ENCODE measurements at places on chromosomes 11 and 22. TPM values are rescaled to one million over a fixed set of nuclear protein-coding genes. Genes with fewer than 3 reads are reported as not detected.

The OR52I2 gene
- total RNA-seq: not detected

The NLRP14 gene
- not detected for total RNA-seq

GRCh38 chr11:120883404-120884080 is 140.4 kb upstream of the TBCEL start:
- peak; percentile 79 for DNase-seq

DNA sequence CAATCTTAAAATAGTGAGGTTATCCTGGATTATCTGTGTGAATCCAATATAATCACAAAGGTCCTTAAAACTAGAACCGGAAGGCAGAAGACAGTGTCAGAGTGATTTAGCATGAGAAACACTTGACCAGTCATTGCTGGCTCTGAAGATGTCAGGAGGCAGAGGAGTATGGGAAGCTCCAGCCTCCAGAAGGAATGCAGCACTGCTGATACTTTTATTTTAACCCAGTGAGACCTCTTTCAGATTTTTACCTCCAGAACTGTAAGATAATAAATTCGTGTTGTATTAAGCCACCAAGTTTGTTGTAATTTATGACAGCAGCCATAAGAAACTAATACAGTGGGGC is 134.4 kb upstream of the ZC3H12C start:
- DNase-seq: no peak

DNA sequence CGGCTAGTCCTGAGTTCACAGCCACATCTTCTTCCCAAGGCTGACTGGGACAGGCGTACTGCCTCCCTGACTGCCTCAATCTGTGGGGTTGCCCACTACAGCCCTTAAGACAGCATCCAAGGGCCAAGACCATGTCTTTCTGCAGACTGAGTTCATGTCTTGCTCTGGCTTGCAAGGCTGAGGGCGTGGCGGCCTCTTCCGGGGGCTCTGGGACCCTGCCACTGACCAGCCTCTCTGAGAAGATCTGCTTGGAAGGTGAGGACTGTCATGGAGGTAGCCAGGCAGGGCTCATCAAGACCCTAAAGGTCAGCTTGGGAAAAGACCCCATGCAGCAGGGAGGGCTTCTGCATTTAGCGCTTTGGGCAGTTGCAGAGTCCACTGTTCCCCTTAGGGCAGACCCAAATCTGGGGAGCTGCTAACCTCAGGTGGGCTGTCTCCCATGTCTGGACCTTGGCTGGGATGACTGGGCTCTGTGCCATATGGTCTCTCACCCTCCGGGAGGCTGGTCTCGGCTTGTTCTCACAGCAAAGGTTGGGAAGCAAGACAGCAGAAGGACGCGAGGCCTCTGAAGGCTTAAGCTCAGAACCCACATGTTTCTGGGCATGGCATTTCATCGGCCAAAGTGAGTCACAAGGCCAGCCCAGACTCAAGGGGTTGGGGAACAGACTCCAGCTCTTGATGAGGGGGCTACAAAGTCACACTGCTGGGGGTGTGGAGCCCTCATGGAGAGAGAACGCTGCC is 109.1 kb upstream of the LMO1 start:
- DNase-seq: no peak

GRCh38 chr11:35525501-35526175 is at the start of gene PAMR1:
Gene PAMR1, minus strand, starts transcription at chr11:35525616. Its CDS starts 31 bp downstream, at chr11:35525585.
- peak; percentile 70 for DNase-seq

The THAP7 gene
- total RNA-seq: 23.8 TPM

- DNase-seq: peak; percentile 2
These were observed 11.0 kb downstream of the MRGPRG start for GRCh38 chr11:3207526-3208189.

DNA sequence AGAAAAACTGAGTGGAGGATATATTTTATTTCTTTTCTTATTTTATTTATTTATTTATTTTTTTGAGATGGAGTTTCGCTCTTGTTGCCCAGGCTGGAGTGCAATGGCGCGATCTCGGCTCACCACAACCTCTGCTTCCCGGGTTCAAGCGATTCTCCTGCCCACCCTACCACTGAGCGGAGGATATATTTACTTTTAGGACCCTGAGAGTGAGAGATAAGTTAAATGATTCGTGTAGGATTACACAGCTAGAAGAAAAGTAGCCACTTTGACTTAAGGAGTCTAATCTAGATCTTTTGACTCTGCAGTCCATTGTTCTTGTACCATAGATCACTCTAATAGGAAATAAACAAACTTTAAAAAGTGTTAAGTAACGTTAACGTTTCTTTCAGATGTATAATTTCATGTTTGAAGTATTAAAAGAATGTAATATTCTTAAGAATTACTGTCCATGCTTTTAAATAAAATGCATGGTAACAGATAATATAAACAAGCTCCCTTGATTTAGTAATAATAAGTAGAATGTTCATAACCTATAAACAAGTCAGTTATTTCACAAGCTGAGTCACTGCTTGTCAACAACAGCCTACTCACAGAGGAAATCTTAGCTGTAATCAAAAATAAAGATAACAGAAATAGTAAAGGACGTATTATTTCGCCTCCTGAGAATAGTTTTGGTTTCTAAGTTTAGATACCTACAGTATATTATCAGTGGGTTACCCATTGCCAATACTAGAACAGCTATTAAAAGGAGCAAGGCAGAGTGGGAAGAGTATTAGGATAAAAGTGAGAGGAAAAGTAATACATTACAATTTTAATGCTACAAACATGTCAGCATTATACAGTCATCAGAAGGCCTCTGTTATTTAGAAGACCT is 18.6 kb downstream of the USP47 start:
- no peak for DNase-seq

Measured in right cardiac atrium (tissue), 5 donors.